ENCODE measurements at places on chromosomes 2 and 18.
A peak's percentile ranks its signal among the peaks of the same experiment; 100 is the strongest.

DNA sequence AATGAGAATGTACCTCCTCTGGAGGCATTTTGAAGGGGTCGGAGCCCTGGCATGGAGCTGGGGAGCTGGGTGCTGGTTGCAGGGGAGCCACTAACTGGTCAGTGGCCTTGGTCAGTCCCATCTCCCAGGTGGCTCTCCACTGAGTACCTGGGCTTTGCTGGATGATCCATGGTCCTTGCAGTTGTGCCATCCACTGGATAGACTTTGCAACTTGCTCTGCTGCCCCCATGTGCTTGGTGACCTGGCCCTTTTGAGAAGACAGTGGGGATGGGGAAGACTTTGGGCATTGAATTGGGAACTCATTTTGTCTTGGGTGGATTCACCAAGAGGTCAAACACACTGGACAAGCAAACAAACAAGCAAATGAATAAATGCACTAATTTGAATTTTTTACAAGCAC, 263.9 kb downstream of the MYCN start:
- DNase-seq, result no peak

- no peak for DNase-seq
These were observed 98.2 kb downstream of the DYSF start for GRCh38 chr2:71551631-71551915.

GRCh38 chr18:48928787-48929186, 22.0 kb downstream of the SMAD7 start:
- DNase-seq, result peak; percentile 57

DNA sequence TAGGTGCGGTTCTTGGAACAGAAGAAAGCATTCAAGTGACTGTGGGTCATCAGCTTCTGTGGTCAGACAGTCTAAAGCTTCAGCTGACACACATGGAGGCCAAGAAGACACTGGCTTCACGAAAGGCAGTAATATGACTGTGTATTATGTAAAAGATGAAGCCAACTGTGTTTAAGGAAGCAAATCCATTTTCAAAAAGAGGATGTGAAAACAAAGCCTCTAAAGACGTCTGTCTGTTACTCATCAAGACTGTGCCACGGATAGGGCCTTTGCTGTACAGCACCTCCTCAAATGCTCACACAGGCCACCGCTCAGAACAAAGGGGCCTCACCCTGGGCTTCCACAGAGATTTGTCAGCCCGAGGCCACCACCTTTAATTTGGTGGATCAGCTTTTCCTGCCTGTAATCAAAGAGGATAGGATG, 21.1 kb upstream of the TMEM163 start:
- DNase-seq, result no peak

DNA sequence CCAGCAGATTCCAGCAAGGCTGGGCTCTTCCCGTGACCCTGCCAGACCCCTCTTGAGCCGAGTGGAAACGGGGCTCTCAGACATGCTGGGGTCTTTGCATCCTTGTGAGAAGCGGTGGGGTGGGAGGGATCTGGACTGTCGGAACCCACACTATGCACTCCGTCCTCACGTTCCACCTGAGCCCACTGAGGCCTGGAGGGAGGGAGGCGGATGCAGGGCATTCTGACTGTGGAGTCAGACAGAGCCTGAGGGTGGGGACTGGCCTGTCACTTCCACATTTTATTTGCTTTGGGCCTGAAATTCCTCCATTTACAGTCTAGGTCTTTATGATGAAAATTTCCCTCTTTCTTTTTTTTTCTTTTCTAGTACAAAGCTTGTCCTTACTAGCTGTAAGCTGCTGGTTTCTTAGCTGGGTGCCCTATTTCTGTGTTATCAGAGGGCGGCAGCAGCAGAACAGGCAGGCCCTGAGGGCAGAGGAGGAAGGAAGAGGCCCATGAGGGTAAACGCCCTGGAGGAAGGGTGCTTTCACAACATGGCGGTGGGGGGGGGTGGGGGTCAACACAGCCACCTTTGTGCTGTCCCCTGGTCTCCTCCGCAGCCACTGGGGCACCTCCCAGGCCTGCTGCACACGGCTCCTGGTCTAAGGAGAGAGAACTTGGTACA, 373.5 kb upstream of the MYT1L start:
- no peak for DNase-seq

- no peak for DNase-seq
These were observed 133.9 kb upstream of the KLHL14 start for GRCh38 chr18:32906506-32907310.

DNA sequence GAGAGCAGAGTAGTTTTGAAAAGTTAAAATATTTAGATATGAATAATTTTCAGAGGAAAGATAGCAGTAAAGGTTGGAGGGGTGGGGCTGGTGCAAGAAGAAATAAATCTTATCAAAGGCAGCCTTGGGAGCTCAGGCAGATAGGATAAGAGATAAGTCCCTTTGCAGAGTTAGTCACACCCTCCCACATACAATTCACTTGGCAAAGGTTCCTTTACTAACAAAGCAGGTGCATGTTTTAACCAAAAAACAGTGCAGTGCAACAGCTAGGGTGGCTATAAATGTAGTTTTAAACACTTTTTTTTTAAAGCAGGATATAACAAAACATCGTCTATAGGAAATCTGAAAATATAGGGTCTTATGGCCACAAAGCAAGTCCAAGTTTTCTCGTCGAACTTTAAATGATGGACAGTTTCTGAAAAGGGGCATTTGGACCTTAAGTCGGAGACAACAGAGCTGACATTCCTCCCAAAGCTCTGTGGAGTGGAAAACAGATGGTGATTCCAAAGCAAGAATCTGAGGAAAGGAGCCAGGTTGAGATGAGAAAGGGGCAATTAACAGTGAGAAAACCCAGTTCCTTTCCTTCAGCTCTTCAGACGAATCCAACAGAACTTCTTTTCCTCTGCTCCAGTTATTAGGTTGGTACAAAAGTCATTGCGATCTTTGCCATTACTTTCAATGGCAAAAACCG, 53.0 kb downstream of the EPHA4 start:
- no peak for DNase-seq

- no peak for DNase-seq
These were observed 70.7 kb upstream of the BCL2L11 start for GRCh38 chr2:111049792-111050640.
